G401 (cell line): ENCODE measurements at places on chromosomes 11 and 22. TPM values are rescaled to one million over a fixed set of nuclear protein-coding genes. Genes with fewer than 3 reads are reported as not detected.

GRCh38 chr22:46377525-46378425, 42.3 kb downstream of the TRMU start:
- no peak for DNase-seq

GRCh38 chr11:1049071-1049405, 12.5 kb upstream of the MUC6 start:
- no peak for DNase-seq

- no peak for DNase-seq
These were observed 5.4 kb upstream of the TMPRSS4 start for GRCh38 chr11:118071416-118072030.

- DNase-seq, result no peak
These were observed 30.2 kb upstream of the CSTF3 start for GRCh38 chr11:33191467-33191866.

KIRREL3 gene
- total RNA-seq, result not detected in 2 replicates

SPDYC gene
- 2.0 and 3.4 TPM in 2 replicates for total RNA-seq

SMIM35 gene
- not detected in 2 replicates for total RNA-seq
